ENCODE measurements at places on chromosomes 13 and 19. TPM values are rescaled to one million over a fixed set of nuclear protein-coding genes. Genes with fewer than 3 reads are reported as not detected.

DNA sequence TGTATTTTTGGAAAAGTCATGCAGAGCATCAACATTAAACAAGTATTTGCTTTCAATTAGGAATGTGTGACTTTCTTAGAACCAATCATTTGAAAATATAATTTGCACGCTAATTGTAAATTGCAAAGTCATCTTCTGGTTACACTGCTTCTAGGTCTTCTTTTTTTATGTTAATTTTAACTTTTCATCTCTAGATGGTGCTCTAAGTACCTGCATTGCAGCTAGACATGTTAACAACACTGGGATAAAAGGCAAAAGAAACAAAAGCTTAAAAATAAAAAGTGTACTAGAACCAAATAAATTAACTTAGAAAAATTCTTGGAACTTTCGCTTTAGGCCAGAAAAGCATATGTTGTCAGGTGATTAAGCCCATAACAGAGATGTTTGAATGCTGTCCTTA, 2758.2 kb downstream of the PCDH9 start:
- no peak for DNase-seq

DNA sequence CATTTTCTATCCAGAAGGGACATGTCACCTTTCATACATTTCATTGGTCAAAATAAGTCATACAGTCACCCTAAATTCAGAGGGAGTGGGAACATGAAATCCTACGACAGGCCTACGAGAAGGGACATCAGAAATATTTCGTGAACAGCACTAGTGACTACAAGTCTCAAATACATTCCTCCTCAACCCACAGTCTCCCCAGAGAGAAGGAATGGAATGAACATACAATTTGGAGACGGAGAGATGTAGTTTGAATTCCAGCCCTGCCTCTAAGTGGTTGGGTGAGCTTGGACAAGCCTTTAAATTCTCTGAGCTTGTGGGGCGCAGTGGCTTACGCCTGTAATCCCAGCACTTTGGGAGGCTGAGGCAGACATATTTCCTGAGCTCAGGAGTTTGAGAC, 9.9 kb downstream of the SERTM1 start:
- DNase-seq: no peak

DNA sequence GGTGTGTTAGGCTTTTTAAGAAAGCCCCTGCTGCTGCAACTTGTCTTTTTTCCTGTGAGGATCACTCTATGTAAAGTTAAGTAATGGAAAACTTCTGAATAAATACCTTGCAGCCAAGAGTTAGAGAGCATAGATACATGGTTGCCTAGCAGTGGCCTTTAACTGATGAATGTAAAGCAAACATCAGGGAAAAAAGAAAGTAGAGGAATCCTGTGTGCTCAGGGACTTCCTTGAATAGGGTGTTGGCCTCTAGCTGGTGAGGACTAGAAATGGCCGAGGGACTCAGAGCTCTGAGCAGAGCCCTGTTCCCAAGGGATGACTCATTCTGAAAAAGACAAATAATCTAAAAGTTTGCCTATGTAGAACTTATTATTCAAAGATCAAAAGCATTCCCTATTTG, 135.7 kb downstream of the MIPEP start:
- no peak for DNase-seq

- DNase-seq: no peak
Observed at GRCh38 chr13:88707646-88708045, 1036.5 kb downstream of the SLITRK5 start.

DNA sequence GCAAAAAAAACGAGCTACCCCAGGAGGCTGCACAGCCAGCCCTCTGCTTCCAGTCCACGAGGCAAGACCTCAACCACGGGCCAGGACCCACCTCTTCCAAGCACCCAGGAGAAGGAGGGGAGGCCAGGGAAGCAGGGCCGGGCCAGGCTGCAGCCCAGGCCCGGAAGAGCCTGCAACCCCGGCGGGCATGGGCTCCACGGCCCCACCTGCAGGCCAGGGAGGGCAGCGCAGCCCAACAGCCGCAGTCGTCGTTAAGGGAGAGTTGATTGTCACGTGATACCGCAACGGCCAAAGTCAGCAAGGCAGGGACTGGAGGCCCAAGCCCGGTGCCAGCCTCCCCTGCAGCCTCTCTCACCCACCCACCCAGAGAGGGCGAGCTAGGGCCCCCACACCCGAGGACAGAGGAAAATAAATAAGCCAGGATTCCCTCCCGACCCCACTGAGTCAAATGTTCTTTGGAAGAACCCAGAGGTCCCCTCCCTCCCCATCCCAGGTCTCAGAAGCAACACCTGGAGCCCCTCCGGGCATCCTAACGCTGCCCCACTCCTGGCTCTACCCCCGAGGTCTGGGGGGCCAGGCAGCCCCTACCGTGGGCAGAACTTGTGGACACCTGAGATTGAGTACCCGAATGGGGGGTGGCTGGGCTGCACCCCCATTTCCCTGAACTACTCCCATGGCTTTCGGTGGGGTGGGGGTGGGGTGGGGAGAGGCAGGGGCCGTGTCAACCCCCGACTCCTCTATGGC, 5.2 kb upstream of the REXO1 start:
- DNase-seq: peak; percentile 90

DNA sequence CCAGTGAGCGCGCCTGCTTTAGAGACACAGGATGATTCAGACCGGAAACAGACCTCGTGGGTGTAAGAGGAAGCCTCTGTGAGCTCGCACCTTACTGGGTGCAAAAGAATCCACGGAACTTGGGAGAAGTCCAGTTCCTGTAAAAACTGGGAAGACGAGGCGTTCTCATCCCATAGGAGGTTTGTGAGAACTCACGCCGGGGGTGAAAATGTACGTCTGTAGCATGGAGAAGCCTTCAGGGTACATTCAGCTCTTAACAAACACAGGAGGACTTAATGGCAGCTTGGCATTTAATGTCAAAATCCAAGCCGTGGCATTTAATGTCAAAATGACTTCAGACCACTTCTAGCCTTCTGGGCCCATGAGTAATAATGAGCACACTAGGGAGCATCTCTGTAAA, 17.4 kb upstream of the OR7D2 start:
- DNase-seq: no peak

GRCh38 chr19:35373492-35373891, 2.6 kb downstream of the GPR42 start:
- DNase-seq: no peak

ERICH6B gene
- total RNA-seq: not detected

CHMP2A gene
- 106 TPM for total RNA-seq

ACP5 gene
- total RNA-seq: 8.1 TPM

CBARP gene
- total RNA-seq: 1.7 TPM

KCNRG gene
- total RNA-seq: 0.36 TPM

CEACAM4 gene
- total RNA-seq: 0.62 TPM

TNFSF13B gene
- 2.4 TPM for total RNA-seq

NPAS1 gene
- 0.24 TPM for total RNA-seq
